ENCODE measurements at places on chromosomes 6 and 20. TPM values are rescaled to one million over a fixed set of nuclear protein-coding genes. Genes with fewer than 3 reads are reported as not detected.
A peak's percentile ranks its signal among the peaks of the same experiment; 100 is the strongest.

The BNIP5 gene
- not detected for total RNA-seq

- DNase-seq = no peak
Measured at GRCh38 chr20:51037532-51038115, 14.7 kb upstream of the KCNG1 start.

DNA sequence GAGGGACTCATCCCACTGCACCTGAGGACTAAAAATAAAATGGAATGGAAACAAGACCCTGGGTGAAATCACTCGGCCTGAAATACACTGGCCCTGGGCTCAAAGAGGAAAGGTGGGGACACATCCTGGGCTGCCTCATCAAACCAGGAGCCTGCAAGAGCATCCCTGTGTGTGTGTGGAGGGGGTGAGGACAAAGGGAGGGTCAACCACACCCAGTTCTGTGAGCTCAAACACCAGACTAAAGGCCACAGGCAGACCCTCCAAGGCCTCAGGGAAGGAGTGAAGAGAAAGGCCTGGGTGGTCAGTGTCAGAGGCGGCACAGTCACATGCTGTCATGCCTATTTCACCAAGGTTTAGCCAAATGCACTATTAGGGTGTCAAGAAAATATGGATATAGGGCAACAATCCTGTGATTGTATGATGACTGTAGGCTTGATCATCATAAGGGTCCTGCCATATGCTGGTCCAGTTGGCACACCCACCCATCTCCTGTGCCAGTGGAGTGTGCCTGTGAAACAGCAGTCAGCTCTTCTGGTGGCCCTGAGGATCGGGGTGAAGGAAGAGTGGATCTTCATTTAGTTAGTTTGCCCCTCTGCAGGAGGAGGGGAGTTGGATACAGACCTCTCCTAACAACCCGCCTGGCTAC is 28.9 kb downstream of the SRSF3 start:
- no peak for DNase-seq

The ANKEF1 gene
- 0.22 TPM for total RNA-seq

The ULBP2 gene
- 23.8 TPM for total RNA-seq

The CTNNBL1 gene
- 22.4 TPM for total RNA-seq

- DNase-seq = no peak
Measured at GRCh38 chr6:106290032-106290431, 35.5 kb downstream of the ATG5 start.

DNA sequence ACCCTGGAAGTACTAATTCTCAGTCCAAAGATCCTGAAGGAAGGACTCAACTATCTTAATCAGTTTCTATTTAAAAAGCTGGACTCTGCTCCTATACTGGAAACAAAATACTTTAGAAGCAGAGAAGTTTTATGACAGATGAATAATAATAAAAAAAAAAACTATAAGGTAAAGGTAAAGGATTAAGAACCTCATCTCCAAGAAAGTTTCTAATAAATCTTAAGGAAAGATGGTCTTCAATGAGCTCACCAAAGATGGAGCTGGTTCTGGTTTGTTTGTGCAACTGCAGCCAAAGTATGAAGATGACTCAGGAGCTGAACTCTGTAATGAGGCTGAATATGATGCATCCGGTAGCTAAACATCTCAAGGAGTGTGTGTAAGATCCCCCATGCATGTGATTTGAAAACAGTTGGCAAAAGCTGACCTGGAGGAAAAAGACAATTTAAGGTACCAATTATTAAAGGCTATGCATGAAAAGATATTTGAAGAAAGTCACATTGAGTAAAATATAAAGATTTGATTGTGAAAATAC is 25.2 kb downstream of the MED23 start:
- DNase-seq = peak; percentile 94

- DNase-seq = no peak
Measured at GRCh38 chr6:143976806-143977349, 31.2 kb downstream of the PLAGL1 start.

GRCh38 chr6:28803337-28803709 is 120.5 kb downstream of the TRIM27 start:
- no peak for DNase-seq

The FNDC1 gene
- 5.2 TPM for total RNA-seq

DNA sequence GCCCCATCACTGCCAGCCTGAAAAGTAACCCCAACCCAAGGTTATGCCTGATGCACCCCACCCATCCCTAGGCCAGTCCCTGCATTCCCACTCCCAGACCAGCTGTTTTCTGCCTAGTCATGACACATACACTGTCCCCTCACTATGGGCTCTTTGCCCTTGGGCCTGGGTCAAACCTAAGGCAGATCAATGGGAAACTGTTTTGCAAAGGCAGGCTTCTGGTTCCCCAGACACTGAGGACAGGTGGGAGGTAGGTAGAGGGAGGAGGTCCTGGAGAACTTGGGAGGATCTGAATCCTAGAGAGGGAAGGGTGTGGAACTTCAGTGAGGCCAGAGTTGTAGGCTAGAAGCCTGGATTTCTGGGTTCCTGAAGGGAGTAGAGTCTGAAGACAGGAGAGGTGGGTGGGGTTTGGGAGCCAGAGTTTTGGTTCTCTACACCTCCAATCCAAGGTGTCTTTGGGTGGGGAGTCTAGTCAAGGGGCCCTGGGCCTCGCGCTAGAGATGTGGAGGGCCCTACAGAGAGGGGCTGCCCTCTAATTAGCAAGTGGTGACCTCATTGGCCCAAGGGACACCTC is 2.0 kb downstream of the CLIC1 start:
- no peak for DNase-seq

DNA sequence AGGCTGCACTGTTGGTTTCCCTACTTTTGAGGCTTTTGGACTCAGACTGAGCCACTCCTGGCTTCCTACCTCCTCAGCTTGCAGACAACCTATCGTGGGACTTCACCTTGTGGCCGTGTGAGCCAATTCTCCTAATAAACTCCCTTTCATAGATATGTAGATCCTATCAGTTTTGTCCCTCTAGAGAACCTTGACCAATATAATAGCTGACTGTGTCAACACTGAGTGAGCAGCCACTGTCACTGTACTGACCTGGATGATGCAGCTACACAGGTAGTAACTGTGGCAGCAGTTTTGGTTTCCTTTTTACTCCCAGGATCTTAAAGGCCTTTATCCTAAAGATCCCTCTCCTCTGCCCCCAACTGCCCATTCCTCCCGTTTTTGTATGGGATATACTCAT is 70.2 kb downstream of the SLC22A3 start:
- no peak for DNase-seq

DNA sequence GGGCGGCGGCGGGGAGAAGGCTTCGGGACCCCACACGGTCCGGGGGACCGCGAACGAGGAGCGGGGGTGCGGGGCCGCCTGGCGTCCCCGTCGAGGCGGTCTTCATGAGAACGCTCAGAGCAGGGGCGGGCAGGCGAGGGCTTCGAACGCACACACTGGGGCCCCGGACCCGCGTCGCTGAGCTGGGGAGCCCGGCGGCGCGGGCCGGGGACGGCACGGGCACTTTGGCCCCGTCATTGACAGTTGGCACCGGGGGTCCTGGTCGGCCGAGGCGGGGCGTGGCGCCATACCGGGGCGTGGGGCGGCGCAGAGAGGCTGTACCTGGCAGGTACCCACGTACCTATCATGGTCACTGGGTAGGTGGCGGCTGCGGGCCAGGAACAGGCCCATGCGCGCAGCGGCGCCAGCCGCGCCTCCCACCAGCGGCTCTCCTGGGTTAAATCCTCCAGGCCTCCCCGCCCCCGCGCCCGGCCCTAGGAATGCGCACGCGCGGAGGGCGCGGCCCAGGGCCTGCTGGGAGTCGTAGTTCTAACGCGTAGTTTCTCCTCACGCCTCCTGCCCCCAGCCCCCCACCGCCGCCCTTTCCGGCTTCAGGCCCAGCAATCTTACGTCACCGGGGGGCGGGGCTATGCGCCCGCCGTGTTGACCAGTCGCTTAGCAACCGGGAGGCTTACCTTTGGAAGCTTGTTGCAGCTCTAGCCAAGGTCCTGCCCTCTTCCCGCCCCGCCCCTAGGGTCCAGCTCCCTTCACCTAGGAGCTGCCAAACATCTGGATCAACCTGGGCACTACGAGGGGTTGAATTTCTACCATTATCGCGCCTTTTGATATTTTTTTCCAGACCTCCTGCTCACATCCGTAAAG is at the start of the genes PACRG and PRKN:
Gene PACRG, plus strand, starts transcription at position 653 of the 861 bp plus-strand sequence.
Gene PRKN, minus strand, starts transcription at position 445 of the 861 bp plus-strand sequence.
- peak; percentile 99 for DNase-seq

The IL17A gene
- total RNA-seq = not detected

DNA sequence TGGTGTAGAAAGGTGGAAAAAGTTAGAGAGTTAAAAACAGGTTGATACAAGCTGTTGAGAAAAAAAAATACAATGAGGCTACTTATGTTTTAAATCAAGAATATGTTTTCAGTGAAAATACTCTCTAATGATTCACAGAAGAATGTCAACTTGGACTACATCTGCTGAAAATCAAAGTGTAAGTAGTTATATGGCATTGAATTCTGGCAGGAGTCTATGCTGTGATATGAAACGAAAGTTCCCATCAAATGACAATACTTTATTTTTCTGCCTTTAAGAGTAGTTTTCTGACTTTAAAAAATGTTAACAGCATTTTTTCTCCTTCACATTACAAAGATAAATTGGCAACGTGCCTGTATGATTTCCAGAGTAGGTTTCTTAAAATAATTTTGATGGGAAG is 158.3 kb downstream of the EYA4 start:
- DNase-seq = no peak

DNA sequence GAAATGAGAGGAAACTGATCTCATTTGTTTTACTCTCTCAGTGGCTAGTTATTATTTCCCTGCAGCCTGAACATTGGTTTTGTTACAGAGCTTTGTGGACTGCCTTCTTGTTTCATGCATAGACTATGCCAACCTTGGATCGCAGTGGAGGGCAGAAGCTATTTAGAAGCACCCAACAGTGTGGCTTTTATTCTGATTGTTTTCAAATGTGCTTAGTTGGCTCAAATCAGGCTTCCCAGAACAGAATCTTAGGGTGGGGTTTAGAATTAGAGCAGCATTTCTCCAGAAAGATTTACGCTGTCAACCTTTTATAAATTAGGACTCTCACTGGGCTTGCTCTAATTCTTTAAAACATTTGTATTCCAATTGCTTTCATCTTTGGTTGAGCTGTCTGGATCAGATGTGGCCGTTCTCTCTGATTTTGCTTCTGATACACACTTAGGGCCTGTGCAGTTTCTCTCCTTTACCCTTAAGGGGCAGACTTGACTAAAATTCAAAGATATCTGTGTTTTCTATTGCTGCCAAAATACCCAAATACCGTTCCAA is 210.3 kb downstream of the BCKDHB start:
- DNase-seq = peak; percentile 38

The TFAP2A gene
- total RNA-seq = 2.5 TPM

The KHDRBS2 gene
- total RNA-seq = not detected

The REPS1 gene
- 24.4 TPM for total RNA-seq

- DNase-seq = no peak
Measured at GRCh38 chr6:120871416-120872261, 462.6 kb downstream of the TBC1D32 start.

The KIF6 gene
- total RNA-seq = 0.51 TPM

GRCh38 chr6:129699659-129700058 is 10.3 kb downstream of the ARHGAP18 start:
- no peak for DNase-seq

- DNase-seq = no peak
Measured at GRCh38 chr6:118899948-118900347, 6.0 kb downstream of the ASF1A start.

- no peak for DNase-seq
Measured at GRCh38 chr6:44003345-44004061, 123.7 kb downstream of the MRPL14 start.

GRCh38 chr20:19936466-19937200 is 80.5 kb upstream of the NAA20 start:
- no peak for DNase-seq

GRCh38 chr20:34449674-34450592 is 66.3 kb upstream of the DYNLRB1 start:
- no peak for DNase-seq

DNA sequence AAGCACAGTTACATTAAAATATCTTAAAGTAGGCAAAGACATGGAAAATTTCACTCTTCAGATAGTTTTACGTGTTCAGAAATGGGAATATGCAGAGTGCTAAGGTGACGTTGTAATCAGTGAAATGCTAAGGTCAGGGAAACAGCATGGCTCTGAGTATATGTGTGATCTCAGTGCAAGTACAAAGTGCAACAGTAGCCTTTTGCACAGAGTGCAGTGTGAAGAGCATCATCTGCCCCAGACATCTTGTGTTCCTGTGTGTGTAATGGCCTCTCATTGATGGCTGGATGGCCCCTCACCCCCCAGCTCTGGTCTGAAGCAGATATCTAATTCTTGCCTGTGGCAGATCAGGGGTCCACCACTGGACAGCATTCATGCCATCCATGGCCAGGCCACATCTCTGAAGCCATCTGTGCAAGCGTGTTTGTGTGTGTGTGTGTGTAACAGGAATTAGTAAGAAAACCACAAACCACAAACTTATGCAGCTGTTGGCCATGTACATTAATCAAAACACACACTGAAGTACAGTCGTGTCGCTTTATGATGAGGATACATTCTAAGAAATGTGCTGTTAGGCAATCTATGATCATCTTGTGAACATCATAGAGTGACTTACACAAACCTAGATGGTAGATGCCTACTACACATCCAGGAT is 165.1 kb downstream of the RALGAPA2 start:
- peak; percentile 5 for DNase-seq

The ESR1 gene
- not detected for total RNA-seq

The QRSL1 gene
- 9.7 TPM for total RNA-seq

GRCh38 chr20:37544386-37544785 is 16.7 kb upstream of the BLCAP start:
- no peak for DNase-seq

The C6orf15 gene
- not detected for total RNA-seq

DNA sequence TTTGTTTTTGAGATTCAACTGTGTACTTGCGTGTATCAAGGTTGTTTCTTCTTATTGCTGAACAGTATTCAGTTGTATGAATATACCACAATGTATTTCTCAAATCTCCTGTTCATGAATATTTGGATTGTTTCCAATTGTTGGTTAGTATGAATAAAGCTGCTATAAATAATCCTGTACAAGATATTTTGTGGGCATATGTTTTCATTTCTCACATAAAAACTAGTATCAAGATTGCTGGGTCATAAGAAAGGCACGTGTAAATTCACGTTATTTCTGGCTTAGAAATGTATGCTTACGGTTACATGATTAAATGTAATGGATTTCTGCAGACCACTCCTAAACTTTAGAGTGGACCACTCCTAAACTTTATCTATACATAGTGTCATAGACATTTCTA is 96.6 kb downstream of the BTBD3 start:
- DNase-seq = no peak

GRCh38 chr6:14784596-14785492 is 461.0 kb upstream of the JARID2 start:
- DNase-seq = no peak

DNA sequence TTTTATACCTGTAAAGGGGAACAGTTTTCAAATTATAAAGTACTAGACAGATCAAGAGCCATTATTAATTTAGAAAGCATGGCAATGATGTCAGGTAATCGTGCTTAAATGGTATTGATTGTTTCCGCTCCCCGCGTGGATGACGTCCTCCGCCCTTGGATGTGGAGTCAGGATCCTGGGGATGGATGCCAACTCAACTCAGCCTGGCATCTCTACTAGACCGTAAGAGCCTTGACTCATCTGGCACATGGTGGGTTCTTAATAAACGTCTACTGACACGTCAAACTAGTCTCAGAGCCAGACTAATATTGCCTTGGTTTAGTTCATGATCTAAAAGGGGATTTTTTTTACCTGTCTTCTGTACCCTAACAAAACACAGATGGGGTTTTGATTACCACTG is 80.2 kb downstream of the LRFN2 start:
- peak; percentile 68 for DNase-seq

GRCh38 chr6:56363796-56364430 is 116.5 kb upstream of the COL21A1 start:
- DNase-seq = no peak

The IPCEF1 gene
- total RNA-seq = not detected

- no peak for DNase-seq
Measured at GRCh38 chr6:79810185-79810705, 137.1 kb downstream of the ELOVL4 start.

Data from GM23248 (cell line).